ENCODE measurements at places on chromosomes 5 and 9. TPM values are rescaled to one million over a fixed set of nuclear protein-coding genes. Genes with fewer than 3 reads are reported as not detected.
A peak's percentile ranks its signal among the peaks of the same experiment; 100 is the strongest.

Gene ACTBL2
- total RNA-seq: not detected

Gene PCDHGB2
- total RNA-seq: 3.3 TPM

Gene CDO1
- total RNA-seq: not detected

Gene CARD9
- 0.57 TPM for total RNA-seq

Gene CCNI2
- 1.1 TPM for total RNA-seq

Gene RLN1
- 2.0 TPM for total RNA-seq

GRCh38 chr5:14901462-14902051 lies 30.0 kb upstream of the ANKH start:
- DNase-seq: no peak
- no peak overlapping the region for H3K4me3 ChIP-seq
- H3K27me3 ChIP-seq: no peaks in the 10 kb centered on the region
- H3K27ac ChIP-seq: no peak overlapping the region

DNA sequence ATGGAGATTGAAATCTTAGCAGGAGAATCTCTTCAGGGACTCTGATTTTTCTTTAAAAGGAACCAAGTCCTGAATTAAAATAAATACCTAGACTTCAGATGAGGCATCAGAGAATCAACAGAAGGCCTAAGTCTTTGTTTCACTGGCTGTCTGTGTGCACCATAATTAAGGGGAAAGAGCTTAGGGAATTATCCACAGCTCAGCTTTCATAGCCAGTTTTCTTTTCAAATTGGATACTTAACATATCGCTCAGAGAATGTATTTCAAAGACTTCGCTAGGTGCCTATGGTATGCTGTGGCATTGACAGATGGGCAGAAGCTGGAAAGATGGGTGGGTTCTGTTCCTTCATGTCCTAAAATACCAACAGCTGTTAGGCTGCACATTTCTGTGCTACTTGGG lies 325.8 kb downstream of the TMEM38B start:
- no peaks in the 10 kb centered on the region for H3K4me1 ChIP-seq
- no peak overlapping the region for H3K27ac ChIP-seq
- H3K4me3 ChIP-seq: no peak overlapping the region
- no peak for DNase-seq

DNA sequence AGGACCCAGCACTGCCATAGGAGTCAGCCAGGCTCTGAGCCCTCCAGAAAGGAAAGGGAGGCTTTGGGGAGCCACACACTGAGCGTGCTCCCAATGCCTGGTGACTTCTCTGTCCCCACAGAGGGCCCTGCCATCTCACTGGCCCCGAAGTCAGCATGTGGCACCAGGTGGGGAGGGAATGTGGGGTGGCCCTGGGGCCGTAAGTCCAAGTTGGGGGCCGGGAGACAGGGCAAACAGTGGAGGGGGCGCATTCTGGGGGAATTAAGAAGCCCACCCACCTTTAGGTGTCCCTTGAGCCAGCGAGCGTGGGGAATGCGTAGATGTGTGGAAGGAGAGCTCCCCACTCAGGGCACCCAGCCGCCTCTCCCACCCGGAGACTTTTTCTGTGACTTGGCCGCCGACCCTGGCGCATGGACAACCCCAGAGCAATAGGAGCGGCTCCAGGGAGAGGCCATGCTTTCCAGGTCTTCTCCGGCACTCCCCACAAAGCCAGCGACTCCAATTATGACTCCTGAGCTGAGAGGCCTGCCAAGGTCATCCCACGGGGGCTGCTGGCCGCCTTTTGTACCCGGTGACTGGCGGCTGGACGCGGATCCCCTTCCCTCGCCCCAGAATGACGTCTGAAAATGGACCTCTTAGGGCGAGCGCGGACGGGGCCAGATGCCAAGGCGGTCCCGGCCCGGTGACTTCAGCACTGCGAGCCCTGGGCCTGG lies 9.8 kb downstream of the IRX1 start:
- H3K4me1 ChIP-seq: no peaks in the 10 kb centered on the region
- no peak overlapping the region for H3K27ac ChIP-seq
- peaks cover 13% of the 10 kb centered on the region for H3K27me3 ChIP-seq
- H3K4me3 ChIP-seq: no peak overlapping the region
- no peak for DNase-seq

GRCh38 chr9:38707885-38708637 lies 11.9 kb downstream of the FAM240B start:
- H3K36me3 ChIP-seq: no peaks in the 10 kb centered on the region
- no peaks in the 10 kb centered on the region for H3K4me1 ChIP-seq
- no peak overlapping the region for H3K4me3 ChIP-seq
- no peak overlapping the region for H3K27ac ChIP-seq

DNA sequence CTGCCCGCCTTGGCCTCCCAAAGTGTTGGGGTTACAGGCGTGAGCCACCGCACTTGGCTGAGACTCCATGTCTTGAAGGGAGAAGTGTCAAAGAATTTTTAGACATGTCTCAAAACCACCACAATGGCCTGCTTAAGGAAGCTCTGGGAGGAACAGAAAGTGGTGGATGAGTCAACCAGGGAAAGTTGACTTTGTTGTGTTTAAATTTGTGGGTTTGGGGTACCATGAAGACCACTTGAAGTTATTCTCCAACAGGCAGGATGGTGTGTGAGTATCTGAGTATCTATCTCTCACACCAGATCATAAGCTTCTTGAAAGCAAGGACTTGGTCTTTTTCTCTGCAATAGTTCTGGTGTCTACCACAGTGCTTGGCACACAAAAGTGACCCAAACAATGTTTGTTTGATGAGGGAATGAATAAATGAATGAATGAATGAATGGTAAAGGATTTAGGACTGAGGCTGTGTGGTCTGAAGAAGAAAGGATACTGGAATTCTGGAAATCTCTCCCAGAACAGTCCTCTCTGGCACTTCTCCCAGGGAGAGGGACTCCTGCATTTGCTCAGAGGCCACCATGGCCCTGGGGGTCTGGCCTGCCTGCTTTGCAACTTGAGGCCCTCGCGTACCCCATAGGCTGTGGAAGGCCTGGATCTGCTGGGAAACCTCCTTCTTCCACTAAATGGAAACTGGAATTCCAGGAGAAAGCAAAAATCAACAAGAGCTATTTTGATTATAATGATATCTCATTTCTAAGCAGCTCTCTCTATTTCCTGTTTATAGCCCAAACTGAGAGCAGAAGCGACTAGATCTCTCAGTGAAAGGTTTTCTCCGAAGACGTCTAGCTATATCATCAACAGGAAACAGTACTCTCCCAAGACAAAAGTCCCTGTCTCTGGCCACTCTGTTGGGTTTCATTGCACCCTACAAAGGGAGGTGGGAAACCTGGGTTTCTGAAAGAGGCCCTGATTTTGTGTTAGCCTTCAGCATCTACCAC lies 187.9 kb downstream of the PALM2AKAP2 start:
- peaks cover 88% of the 10 kb centered on the region for H3K4me1 ChIP-seq
- H3K27ac ChIP-seq: peak overlapping the region; percentile 95
- no peaks in the 10 kb centered on the region for H3K36me3 ChIP-seq
- no peak overlapping the region for H3K4me3 ChIP-seq

DNA sequence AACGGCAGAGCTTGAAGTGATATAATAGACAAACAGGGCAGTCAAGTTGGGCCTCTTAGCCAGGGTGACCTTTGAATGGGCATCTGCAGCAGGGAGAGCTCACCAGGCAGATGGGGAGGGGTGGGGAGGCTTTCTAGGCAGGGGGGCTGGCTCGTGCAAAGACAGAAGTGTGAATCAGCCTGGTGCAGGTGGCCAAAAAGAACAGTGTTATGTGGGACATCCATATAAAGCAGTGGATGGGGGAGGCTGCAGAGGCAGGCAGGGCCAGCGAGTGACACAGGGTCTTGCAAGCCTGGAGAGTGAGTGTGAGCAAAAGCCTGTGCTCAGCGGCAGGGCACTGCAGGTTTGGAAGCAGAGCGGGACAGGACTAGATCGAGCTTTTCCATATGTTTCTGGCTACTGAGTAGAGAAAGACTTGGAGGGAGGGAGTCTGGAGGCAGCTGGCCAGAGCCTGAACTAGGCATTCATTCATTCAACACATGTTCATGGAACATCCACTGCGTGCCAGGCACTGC lies 14.2 kb upstream of the TTLL11 start:
- H3K4me3 ChIP-seq: no peak overlapping the region
- no peak for DNase-seq
- no peaks in the 10 kb centered on the region for H3K36me3 ChIP-seq
- H3K27me3 ChIP-seq: no peaks in the 10 kb centered on the region

DNA sequence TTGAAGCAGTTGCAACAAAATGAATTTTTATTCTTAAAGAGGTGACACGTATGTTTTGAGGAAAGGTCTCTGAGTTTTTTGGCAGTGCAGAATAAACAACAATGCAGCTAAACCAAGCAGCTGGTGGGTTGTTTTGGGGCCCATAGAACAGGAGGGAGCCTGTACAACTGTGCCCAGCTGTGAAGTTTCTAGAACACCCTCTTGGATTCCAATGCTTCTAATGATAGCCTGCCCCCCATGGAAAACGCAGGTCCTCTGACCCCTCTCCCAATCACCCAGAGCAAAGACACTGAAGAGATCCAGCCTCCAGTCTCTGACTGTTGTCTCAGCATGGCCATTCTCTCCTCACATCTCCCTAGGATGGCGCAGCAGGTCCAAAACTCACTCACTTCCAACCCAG lies 150.9 kb downstream of the MARCHF11 start:
- H3K4me3 ChIP-seq: no peak overlapping the region
- no peaks in the 10 kb centered on the region for H3K4me1 ChIP-seq
- DNase-seq: no peak
- no peaks in the 10 kb centered on the region for H3K36me3 ChIP-seq

GRCh38 chr5:144547098-144547499 lies 376.4 kb downstream of the KCTD16 start:
- no peak for DNase-seq
- no peaks in the 10 kb centered on the region for H3K27me3 ChIP-seq
- H3K36me3 ChIP-seq: no peaks in the 10 kb centered on the region
- H3K4me1 ChIP-seq: no peaks in the 10 kb centered on the region

DNA sequence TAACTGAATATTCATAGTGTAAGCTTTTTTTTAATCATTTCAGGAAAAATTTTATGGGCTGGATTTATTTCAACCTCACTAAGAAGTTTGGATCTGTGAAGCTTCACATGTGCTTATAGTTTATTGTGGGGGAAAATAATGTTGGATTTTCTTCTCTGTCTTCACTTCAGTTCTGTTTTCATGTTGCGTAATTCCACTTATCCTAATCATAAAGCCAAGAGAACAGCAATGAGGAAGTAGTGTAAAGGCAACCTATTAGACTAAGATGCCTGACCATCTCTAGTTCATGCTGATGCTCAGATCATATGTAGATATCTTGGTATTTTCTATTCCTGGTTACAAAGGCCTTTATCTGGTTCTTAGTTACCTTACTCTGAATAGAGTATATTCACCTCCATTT lies 50.0 kb downstream of the CD180 start:
- no peaks in the 10 kb centered on the region for H3K4me1 ChIP-seq
- no peak overlapping the region for H3K4me3 ChIP-seq
- no peaks in the 10 kb centered on the region for H3K36me3 ChIP-seq
- no peak for DNase-seq
- no peak overlapping the region for H3K27ac ChIP-seq

- H3K27me3 ChIP-seq: no peaks in the 10 kb centered on the region
- no peaks in the 10 kb centered on the region for H3K36me3 ChIP-seq
- H3K27ac ChIP-seq: no peak overlapping the region
These were observed 64.3 kb downstream of the DMAC1 start for GRCh38 chr9:7735311-7735710.

DNA sequence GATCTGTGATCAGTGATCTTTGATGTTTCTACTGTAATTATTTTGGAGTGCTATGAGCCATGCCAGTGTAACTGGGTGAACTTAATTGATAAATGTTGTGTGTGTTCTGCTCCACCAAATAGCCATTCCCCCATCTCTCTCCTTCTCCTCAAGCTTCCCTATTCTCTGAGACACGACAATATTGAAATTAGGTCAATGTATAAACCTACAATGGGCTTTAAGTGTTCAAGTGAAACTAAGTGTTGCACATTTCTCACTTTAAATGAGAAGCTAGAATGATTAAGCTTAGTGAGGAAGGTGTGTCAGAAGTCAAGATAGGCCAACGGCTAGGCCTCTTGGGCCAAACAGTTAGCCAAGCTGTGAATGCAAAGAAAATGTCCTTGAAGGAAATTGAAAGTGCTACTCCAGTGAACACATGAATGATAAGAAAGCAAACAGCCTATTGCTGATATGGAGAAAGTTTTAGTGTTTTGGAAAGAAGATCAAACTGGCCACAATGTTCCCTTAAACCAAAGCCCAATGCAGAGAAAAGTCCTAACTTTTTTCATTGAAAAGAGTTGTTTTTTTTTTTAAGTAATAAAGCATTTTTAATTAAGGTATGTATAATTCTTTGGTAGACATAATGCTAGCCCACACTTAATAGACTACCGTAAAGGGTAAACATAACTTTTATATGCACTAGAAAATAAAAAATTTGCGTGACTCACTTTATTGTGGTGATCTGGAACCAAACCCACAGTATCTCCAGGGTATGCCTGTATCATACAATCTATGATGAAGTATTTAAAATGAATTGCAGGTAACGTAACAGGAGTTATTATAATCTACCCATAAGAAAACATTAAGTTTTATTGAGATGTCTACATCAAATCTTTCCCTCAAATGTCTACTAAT lies 42.5 kb upstream of the ALDH1A1 start:
- H3K4me1 ChIP-seq: no peaks in the 10 kb centered on the region
- H3K4me3 ChIP-seq: no peak overlapping the region
- H3K27me3 ChIP-seq: no peaks in the 10 kb centered on the region
- no peaks in the 10 kb centered on the region for H3K36me3 ChIP-seq
- no peak overlapping the region for H3K27ac ChIP-seq
